GM12878 (cell line): ENCODE measurements at places on chromosomes 12 and 14.
A peak's percentile ranks its signal among the peaks of the same experiment; 100 is the strongest.

DNA sequence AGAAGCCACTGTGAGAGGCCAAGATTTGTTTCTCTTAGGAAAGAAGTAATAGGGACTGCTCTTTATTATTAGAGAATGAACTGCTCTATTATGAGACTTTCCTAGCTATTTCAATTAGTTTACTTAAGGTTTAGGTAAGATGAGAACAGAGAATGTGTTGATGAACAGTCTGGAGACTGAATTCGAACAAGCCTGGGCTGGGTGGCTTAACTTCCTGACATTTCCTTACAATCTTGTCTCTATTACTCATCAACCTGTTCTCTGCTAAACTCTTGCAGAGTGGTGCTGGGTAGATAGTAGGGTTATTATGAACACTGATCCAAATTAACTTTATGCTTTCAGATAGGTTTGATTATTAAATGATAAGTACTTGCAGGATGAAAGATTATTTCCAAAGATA lies 31.2 kb downstream of the SLC15A5 start:
- DNase-seq = no peak

DNA sequence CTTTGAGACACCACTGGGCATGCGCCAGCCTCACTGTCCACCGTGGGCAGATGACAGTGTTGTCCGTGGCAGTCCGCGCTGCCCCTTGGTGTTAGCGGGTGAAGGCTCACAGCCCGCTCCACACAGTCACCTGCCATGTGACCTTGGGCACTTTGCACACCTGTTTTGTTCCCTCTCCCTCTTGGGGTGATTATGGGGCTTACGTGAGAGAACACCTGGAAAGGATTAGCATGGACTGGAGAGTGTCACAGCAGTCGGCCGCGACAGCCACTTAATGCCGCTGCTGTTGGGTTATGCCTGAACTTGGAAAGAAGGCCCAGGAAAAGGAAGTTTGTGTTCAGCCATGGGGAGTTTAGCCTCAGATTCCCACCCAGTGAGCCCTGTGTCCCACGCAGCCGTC lies 94.2 kb downstream of the DDX51 start:
- DNase-seq = no peak

- DNase-seq = no peak
Measured at GRCh38 chr12:132429946-132430643, 59.9 kb upstream of the FBRSL1 start.

DNA sequence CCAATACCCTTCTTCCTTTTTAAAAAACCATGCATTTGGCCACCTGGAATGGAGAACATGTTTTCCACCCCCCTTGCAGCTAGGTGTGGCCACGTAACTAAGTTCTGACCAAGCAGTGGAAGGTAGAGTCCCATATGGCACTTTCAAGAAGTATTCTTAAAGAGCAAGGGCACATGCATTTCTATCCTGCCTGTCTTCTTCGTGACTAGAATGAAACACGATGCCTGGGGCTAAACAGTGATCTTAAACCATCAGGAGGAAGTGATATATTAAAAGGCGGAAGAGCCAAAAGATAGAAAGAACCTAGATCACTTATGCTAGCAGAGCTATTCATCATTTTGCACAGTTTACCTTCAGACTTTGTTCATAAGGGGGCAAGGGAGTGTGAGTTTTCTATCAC lies 16.0 kb upstream of the DDX11 start:
- no peak for DNase-seq

- DNase-seq = no peak
Measured at GRCh38 chr12:95321516-95322246, 104.1 kb downstream of the VEZT start.

GRCh38 chr14:74302634-74303569 lies at the start of gene ABCD4:
Gene ABCD4 (minus strand): TSS chr14:74302934. CDS start chr14:74302912, 22 bp downstream.
- DNase-seq = peak; percentile 59
